Stimulated activated CD4-positive, alpha-beta T cell treated with anti-CD3 and anti-CD28 coated beads, Interleukin-2, amount 100 ng/mL, for 48 hours (primary cell): ENCODE measurements at places on chromosomes 1 and 21.

GRCh38 chr1:116360429-116361173 lies 12.4 kb upstream of the ATP1A1 start:
- no peak for DNase-seq

- DNase-seq: no peak
These were observed 112.6 kb downstream of the GRIK1 start for GRCh38 chr21:29827236-29827635.

- DNase-seq: no peak
These were observed 90.5 kb upstream of the ADAR start for GRCh38 chr1:154698320-154699096.

GRCh38 chr21:31537872-31538576 lies 121.5 kb upstream of the SOD1 start:
- no peak for DNase-seq

DNA sequence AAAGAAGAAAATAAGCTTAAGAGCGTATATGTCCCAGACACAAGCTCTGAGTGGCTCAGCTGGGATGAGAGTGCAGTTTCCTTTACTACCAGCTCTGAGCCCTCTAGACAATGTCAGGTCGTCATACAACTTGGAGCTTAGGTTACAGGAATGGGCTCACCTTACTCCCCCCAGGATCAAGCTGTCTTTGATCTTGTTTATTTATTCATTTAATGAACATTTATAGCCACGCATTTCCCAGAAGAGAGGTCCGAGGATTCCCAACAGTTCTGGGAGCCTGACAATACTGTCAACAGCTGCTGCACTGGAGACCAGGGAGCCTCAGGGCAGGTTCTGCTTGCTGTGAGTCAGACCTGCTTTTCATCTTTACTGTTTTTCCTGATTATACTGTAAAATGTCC lies 378.9 kb downstream of the PLPP3 start:
- DNase-seq: no peak

GRCh38 chr1:184792450-184792969 lies 37.9 kb upstream of the EDEM3 start:
- no peak for DNase-seq

GRCh38 chr1:198935306-198935921 lies 296.6 kb downstream of the PTPRC start:
- DNase-seq: peak; percentile 35

- DNase-seq: no peak
These were observed 25.4 kb downstream of the PHGDH start for GRCh38 chr1:119737040-119737682.
